Fibroblast of skin of back (primary cell): ENCODE measurements at places on chromosomes 4 and X.
A peak's percentile ranks its signal among the peaks of the same experiment; 100 is the strongest.

- peak; percentile 54 for DNase-seq
Observed at GRCh38 chrX:46686003-46686645, 72.8 kb downstream of the SLC9A7 start.

DNA sequence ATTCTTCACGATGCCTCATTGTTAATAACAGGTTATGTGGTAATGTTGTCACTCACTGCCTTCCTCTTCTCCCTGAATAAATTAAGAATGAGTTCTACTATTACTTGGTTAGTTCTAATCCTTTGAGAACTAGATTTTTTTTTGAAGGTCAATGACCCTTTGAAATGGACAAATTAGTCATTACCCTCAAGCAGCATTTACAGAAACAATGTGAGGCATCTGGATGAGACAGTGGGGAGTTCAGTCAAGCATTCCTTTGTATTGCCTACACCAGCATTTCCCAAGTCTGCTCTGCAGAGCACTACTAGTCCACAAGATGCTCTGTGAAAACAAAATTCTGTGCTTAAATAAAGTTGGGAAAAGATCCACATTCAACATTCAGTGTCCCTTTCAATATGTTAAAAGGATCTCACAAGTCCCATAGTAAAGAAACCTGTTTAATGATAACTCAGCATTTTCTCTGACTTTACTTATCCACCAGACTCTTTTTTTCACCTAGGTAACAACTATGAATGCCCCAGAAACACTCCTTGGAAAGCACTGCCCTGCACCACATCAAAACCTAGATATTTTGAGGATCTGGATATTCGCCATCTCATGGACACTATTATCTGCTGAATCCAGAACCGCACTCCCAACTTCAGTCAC lies 60.6 kb downstream of the CHRDL1 start:
- DNase-seq, result peak; percentile 49

GRCh38 chrX:148314876-148315275 lies 185.5 kb upstream of the AFF2 start:
- DNase-seq, result no peak

- peak; percentile 83 for DNase-seq
Observed at GRCh38 chrX:36431819-36432218, 512.3 kb downstream of the CFAP47 start.

DNA sequence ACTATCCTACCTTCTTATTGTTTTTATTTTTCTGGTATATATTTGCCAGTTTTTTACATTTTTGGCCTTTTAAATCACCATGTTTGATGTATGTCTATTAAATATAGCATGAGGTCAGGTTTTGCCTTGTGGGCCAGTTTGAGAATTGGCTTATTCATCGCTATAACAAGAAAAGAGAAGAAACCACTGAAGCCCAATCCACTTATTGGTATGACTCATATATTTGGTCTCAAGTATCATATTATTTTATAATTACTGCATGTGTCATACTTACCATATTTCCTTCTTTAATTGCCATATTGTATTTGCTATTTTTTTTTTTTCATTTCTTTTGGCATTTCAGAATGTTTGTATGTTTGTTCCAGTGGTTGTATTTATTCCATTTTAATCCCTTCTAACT lies 99.3 kb downstream of the IRF2 start:
- peak; percentile 46 for DNase-seq

DNA sequence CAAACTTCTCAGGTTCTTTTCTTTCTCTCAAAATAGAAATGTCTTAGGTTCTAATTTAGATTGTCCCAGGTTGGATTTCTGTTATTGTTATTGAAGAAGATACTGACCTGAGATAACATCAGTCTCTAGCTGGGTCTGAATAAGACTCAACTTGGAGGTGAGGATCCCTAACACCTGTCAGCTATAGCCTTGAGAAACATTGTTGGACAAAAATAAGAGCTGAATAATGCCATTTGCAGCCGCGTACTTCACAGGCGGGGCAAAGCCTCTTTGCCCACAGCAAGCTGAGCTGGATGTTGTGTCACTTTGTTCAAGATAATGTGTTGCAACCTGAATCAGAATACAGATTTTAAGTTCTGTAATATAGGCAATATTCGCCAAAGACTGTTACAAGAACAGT lies 35.6 kb downstream of the VCX3B start:
- DNase-seq, result no peak

- DNase-seq, result peak; percentile 67
Observed at GRCh38 chr4:84503495-84504437, 4.7 kb upstream of the NKX6-1 start.
